ENCODE measurements at places on chromosomes 12 and 14. TPM values are rescaled to one million over a fixed set of nuclear protein-coding genes. Genes with fewer than 3 reads are reported as not detected.

DNA sequence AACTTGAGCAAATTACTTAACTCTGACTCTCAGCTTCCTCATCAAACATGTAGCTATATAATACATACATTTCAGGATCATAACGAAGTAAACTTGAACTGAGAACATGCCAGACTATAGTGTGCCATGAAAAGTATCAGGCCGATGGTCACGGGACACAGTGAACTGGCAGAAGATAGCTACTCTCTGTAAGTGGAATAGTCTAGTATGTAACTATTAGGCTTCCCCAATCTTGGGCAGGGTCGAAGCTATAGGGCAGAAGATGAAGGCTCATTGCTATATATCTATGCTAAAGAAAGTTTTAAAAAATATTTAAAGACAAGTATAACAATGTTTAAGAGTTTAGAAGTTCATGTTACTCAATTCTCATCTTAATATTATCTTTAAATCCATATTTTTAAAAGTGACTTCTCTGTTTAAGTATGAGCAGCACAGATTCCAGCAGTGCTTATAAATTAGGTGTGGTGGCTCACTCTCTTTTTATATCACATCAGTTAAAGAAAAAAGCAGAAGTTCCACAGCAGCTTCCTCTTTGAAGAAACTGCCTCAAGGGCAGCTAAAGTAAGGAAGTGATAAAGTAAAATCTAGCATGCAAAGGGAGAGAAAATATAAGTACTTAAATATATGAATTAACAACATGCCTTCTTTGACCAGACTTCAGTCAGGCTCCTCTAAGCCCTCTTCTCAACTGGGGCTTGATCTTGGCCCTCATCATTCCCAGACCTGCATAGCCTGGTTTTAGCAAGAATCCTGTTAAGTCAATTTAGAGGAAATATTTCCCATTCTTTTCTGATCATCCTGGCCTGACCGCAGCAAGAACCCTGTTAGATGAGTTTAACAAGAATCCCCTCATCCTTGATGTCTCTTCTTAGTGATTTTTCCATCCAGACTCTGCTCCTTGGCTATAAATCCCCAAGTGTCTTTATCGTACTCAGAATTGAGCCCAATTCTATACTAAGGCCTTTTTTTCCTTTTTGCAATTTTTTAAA lies 8.4 kb upstream of the GLIPR1 start:
- DNase-seq = no peak

- DNase-seq = no peak
These were observed 49.9 kb downstream of the FUT8 start for GRCh38 chr14:65462411-65462810.

- no peak for DNase-seq
These were observed 13.7 kb downstream of the OR6J1 start for GRCh38 chr14:22630486-22630885.

- no peak for DNase-seq
These were observed 50.7 kb upstream of the WSCD2 start for GRCh38 chr12:108078428-108078827.

- DNase-seq = no peak
These were observed 22.2 kb downstream of the PLBD1 start for GRCh38 chr12:14545144-14546124.

- no peak for DNase-seq
These were observed 211.2 kb upstream of the AVPR1A start for GRCh38 chr12:63362166-63362565.

- no peak for DNase-seq
These were observed 9.5 kb downstream of the TRAF3 start for GRCh38 chr14:102786768-102787167.

- DNase-seq = no peak
These were observed 103.0 kb downstream of the VCPKMT start for GRCh38 chr14:50013198-50013918.

DNA sequence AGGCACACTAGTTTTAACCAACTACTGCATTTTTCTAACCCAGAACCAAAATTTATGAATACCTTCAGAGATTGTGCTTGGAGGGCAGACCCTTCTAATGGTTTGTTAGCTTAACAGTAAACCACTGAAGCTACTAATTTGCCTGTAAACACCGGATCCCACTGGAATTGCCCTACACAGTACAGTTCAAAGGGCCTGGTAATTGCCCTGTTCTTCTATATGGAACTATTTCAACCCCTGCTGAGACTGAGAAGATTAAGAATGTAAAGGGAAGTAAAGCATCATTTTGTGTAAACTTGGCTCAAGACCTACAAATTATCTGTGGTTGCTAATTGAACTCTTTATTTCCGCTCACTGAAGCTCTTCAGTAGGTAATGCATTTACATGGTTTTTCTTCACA lies 468.1 kb downstream of the NPAS3 start:
- no peak for DNase-seq

DNA sequence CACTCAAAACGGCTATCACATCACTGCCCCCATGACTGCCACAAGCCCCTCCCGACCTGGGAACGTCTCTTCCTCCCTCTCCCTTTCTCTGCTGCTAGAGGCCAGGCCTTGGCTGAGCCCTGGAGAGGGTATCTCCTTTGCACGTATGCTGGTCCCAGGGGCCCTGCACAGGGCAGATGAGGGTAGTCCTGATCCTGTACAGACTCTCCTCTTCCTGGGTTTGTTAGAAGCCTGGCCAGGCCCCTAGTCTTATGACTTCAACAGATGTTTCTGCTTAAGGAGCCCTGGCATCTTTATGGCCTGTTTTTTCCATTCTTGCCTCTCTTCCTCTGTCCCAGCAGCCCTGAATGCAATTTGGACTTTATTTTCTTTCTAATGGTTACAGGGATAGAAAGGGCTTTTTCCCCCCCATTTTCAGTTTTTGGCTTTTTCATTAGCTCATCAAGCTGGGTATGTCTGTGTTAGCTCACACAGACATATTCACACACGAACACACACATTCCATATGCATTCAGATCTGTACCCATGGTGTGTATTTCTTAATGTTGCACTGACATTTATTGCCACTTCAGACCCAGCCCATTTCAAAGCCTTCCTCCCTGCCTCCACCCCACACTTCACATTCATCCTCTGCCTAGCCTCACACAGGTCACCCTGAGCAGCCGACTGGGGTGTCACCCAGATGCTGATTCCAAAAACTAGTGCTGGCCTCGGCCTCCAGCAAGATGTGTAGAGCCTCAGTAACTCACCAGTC lies 203.2 kb downstream of the ZFP36L1 start:
- DNase-seq = no peak

DNA sequence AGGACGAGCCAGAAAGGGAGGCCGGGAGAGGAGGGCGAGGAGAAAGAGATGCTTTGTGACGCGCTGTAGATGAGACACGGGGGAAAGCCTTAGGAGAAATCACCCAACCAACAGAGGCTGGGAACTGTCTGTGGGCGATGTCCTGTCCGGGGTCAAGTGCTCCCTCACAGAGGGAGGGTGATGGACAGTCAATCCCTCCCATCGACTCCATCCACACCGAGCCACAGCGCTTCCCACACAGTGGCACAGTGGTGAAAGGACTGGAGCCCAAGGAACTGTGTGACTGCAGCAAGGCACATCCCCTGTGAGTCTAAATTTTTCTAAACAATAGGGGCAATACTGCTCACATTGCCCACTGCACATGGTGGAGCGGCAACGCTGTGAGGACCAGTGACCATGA lies 89.1 kb downstream of the TTC7B start:
- no peak for DNase-seq

DNA sequence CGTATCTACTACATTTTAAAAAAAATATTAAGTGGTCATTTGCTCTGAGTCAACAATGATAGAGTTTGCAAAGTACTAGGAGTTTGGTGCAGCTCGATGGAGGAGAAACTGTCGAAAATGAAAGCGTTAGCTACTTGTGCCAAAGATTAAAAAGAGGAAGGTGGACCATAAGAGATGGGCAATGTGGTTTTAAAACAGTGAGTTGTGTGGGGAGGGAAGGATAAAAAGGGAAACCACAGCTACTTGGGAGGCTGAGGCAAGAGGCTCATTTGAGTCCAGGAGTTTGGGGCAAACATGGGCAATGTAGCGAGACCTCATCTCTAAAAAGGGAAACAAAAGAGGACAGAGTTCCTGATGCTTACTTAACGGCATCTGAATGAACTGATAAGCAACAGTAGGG lies 18.2 kb upstream of the STRAP start:
- no peak for DNase-seq

DNA sequence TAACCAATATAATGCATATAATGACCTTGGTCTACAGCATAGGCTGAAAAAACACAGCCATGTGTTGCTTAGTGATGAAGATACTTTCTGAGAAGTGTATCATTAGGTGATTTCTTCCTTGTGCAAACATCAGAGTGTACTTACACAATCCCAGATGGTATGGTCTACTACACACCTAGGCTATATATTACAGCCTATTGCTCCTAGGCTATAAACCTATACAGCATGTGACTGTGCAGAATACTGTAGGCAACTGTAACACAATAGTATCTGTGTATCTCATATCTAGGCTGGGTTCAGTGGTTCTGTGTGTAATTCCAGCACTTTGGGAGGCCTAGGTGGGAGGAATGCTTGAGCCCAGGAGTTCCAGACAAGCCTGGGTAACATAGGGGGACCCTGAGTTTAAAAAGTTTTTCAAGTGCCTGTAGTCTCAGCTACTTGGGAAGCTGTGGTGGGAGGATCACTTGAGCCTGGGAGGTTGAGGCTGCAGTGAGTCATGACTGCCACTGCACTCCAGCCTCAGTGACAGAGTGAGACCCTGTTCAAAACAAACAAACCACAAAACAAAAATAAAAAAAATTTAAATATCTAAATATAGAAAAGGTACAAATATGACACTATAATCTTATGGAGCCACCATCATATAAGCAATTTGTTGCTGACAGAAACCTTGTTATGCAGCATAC lies 66.6 kb downstream of the GRIP1 start:
- no peak for DNase-seq

DNA sequence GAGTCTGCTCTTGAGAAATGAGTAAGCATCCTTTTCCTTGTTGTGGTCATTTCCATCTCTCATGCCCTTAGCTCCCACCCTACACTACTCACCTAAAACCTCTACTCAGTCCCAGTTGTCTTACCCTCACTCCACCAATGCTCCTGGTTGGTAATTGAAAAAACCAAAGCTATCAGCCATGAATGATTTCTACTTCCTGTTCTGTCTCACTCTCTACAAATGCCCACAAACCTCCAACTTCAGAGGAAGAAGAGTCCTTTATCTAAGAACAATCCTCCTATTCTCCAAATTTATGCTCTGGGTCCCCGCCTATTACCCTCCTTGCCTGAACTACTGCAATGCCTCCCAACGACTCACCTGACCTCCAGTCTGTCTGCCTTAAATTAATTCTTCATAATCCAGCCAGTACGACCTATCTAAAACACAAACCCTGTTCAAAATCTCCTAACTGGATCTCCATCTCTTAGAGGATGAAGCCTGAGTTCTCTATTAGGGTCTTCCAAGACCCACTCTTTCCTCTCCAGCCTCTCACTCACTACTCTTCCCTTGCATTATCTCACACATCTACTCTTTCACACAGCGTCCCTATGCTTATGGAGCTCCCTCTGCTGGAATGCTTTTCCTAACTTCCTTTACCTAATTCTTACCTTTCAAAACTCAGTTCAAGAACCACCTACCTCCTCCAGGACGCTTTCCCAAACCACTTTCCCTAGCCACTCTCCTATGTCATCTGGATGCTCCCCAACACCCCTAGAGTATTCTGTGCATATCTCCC lies 2.2 kb downstream of the DHRS1 start:
- DNase-seq = no peak

GRCh38 chr14:69922198-69922597 lies 43.0 kb downstream of the SMOC1 start:
- no peak for DNase-seq

DNA sequence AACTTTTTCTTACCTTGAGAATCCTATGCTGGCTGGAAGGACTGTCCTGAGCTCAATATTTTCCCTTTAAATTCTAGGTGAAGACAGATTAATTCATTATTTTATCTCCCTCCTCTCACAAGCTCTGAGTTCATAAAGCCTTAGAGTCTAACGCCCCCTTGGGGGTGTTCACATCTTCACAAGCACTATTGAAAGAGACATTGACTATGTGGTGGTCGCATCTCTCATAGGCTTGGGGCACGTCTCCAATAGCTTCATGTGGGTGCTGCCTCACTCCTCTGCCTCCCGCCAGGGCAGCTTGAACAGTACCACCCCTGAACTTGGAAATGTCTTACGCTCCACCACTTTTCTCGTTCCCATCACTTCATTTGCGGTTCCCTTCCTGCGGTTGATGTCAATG lies 106.2 kb downstream of the UNC79 start:
- no peak for DNase-seq

DNA sequence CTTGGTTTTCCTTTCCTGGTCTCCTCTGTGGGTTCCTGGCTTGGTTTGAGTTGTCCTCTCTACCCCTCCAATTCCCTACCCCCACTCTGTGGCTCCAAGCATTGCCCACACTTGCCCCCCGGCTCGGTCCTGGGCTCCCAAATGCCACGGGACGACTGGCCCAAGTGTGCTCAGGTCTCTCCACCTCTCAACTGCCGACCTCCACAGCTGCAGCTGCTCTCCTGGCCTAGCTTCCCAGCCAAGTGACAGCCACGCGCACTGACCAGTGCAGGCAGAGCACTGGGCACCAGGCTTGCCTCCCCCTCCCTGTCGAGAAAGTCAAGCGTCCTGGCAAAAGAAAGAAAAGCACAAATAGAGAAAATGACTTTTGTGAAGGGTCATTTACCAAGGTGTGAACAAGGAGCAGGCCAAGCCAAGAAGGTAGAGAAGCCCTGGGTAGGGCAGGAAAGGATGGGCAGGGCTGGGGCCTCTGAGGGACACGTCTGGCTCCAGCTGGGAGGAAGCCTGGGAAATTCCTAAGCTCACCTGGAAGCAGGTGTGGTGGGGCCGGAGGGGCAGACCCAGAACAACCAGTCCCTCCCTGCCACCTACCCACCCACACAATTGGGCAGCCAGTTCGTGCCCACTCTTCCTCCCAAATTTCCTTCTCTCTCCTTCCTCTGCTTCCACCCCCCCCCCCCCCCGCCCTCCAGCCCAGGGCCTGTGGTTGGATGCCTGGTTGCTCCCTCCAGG lies 1.8 kb upstream of the CEP170B start:
- no peak for DNase-seq

ENDOU gene
- total RNA-seq = not detected

GLS2 gene
- total RNA-seq = 2.3 TPM

KRT4 gene
- not detected for total RNA-seq

DTD2 gene
- 28.7 TPM for total RNA-seq

TBC1D30 gene
- 1.7 TPM for total RNA-seq

BIN2 gene
- total RNA-seq = 57.3 TPM

AHNAK2 gene
- total RNA-seq = 0.04 TPM

PRPH gene
- total RNA-seq = not detected

ABCC9 gene
- not detected for total RNA-seq

FLRT2 gene
- not detected for total RNA-seq

SLC15A4 gene
- 21.0 TPM for total RNA-seq

OAS2 gene
- 46.6 TPM for total RNA-seq

Measured in CD8-positive, alpha-beta memory T cell (primary cell).